HCT116 (cell line): ENCODE measurements at places on chromosomes 2 and 18. TPM values are rescaled to one million over a fixed set of nuclear protein-coding genes. Genes with fewer than 3 reads are reported as not detected.

The PDE1A gene
- total RNA-seq = 0.12 TPM

The MRPL30 gene
- 38.1 TPM for total RNA-seq

The TRIM43 gene
- not detected for total RNA-seq

The UCN gene
- 8.0 TPM for total RNA-seq

The PAIP2B gene
- 5.9 TPM for total RNA-seq

The MEP1B gene
- total RNA-seq = not detected

The STAT1 gene
- total RNA-seq = 60.7 TPM

The SPATA3 gene
- total RNA-seq = not detected

The STK11IP gene
- total RNA-seq = 45.0 TPM

The IKZF2 gene
- 1.6 TPM for total RNA-seq

The COL5A2 gene
- 2.3 TPM for total RNA-seq

The PROM2 gene
- 11.9 TPM for total RNA-seq

The IL36A gene
- not detected for total RNA-seq

The MBOAT2 gene
- total RNA-seq = 16.8 TPM

The TSPYL6 gene
- not detected for total RNA-seq

The CAPN14 gene
- total RNA-seq = not detected

The HOXD13 gene
- not detected for total RNA-seq

The FBXO48 gene
- 0.91 TPM for total RNA-seq

The CCDC148 gene
- total RNA-seq = 0.59 TPM

The NAT8 gene
- total RNA-seq = not detected

The BCL11A gene
- total RNA-seq = 0.71 TPM

The DHRS9 gene
- 0.15 TPM for total RNA-seq

The MCEE gene
- total RNA-seq = 9.0 TPM

The NTSR2 gene
- not detected for total RNA-seq

The PIKFYVE gene
- total RNA-seq = 21.8 TPM

The WIPF1 gene
- total RNA-seq = 0.59 TPM

The POTEI gene
- 1.2 TPM for total RNA-seq

The VIT gene
- not detected for total RNA-seq

The C1QL2 gene
- not detected for total RNA-seq

The CDCA7 gene
- 57.9 TPM for total RNA-seq

The TMEM247 gene
- total RNA-seq = not detected
